ENCODE measurements at places on chromosomes 5 and 9. TPM values are rescaled to one million over a fixed set of nuclear protein-coding genes. Genes with fewer than 3 reads are reported as not detected.

GRCh38 chr9:109568089-109568488, 70.0 kb upstream of the PTPN3 start:
- no peaks in the 10 kb centered on the region for H3K27me3 ChIP-seq
- no peaks in the 10 kb centered on the region for H3K4me1 ChIP-seq
- no peak overlapping the region for H3K4me3 ChIP-seq
- no peak overlapping the region for H3K27ac ChIP-seq
- H3K36me3 ChIP-seq, result no peaks in the 10 kb centered on the region

DNA sequence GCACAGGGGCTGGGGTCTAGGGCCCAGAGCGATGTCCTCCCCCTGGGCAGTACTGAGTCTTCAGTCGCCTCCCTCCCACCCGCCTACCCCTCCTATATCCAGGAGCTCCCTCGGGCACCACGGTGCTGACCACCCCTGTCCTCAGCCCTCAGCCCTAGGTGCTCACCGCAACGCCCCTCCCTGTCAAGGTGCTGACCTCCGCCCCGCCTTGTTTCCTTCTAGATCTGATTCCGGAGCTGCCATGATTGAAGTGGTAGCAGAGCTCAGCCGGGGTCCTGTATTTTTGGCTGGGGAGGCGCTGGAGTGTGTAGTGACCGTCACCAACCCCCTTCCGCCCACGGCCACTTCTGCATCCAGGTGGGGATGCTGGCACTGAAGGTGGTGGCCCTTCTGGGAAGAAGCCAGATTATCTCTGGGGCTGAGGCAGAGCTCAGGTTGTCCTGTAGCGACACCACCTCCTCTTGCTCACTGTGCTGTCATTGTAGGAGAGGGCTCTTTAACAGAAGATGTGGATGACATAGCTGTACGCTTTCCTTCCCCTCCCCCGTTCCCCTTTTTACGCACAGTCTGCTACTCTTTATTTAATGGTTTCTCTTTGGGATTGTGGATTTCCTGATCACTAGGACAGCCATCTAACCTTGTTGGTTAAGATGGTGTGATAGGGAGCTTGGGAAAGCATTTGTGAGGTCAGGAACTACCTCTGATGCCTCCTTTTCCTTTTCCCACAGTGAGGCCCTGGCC, 598 bp downstream of the RGP1 start:
- peak overlapping the region; percentile 80 for H3K4me3 ChIP-seq
- H3K36me3 ChIP-seq, result no peaks in the 10 kb centered on the region
- H3K4me1 ChIP-seq, result peaks cover 22% of the 10 kb centered on the region
- H3K27me3 ChIP-seq, result no peaks in the 10 kb centered on the region

DNA sequence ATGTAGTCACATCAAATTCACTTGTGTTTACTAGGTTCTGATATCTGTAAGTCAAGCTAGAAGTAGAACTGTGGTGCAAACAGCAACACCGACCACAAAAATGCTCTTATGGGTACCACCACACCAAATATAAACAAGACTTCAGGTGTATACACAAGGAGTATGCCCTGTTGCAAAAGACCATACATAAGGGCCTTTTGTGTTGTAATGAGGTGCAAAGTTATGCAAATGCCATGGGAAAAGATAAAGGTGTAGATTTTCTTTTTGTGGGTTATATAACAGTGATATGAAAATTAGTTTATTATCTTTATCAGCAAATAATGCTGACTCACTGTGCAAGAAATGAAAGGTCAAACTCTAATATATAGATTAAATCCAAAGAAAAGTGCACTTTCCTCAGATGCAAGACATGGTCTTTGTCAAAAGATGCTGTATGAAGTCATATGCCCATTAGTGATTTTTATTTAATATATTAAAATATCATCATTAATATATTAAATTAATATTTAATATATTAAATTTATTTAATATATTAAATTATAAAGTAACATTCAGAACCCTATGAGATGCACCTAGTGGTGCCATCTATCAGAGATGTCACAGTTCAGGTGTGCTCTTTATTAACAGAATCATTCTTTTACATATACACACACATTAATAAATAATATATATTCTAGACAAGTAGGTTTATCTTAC, 26.7 kb upstream of the ALDH1A1 start:
- H3K27me3 ChIP-seq, result no peaks in the 10 kb centered on the region
- no peaks in the 10 kb centered on the region for H3K4me1 ChIP-seq
- H3K27ac ChIP-seq, result no peak overlapping the region
- H3K36me3 ChIP-seq, result no peaks in the 10 kb centered on the region

- H3K36me3 ChIP-seq, result no peaks in the 10 kb centered on the region
- no peaks in the 10 kb centered on the region for H3K27me3 ChIP-seq
- H3K27ac ChIP-seq, result no peak overlapping the region
- no peak for DNase-seq
These were observed 77.0 kb upstream of the DAP start for GRCh38 chr5:10838038-10838437.

DNA sequence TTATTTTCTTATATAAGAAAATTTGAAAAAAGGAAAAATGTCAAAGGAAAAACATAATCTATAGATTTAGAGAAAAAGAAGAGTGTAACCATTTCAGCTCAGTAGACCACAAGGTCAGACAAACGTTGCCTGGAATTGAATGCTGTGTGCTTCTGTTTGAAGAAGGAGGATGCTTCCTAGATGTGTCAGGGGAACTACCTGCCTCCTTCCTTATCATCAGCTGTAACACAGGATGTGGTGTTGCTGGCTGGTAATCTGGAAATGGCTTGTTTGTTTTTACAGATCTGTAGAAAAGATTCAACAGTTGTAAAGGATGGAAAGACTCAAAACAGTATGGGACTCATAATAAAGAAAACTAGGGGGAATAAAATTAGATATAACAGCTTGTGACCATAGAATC, 160.7 kb upstream of the MEF2C start:
- H3K4me3 ChIP-seq, result no peak overlapping the region
- no peak for DNase-seq
- H3K27me3 ChIP-seq, result no peaks in the 10 kb centered on the region
- no peaks in the 10 kb centered on the region for H3K36me3 ChIP-seq
- H3K4me1 ChIP-seq, result peaks cover 2% of the 10 kb centered on the region

DNA sequence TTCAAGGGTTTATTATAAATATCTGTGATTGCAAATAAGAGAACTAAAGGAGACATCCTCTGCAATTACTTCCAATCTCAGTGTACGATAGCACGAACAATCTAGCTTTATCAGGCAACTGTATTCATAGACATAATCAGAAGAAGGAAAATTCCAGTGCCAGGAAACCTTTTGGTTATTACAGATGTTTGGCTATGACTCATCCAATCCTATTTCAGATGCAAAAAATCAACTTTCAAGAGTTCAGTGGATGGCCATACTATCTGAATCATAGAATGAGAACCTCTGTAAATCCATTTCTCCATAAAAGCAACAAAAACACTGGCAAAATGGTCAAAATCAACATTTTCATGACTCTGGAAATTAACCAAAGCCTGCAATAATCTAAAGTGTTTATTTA, 37.9 kb downstream of the GAS1 start:
- no peak for DNase-seq
- peaks cover 3% of the 10 kb centered on the region for H3K27me3 ChIP-seq
- no peaks in the 10 kb centered on the region for H3K4me1 ChIP-seq
- H3K36me3 ChIP-seq, result no peaks in the 10 kb centered on the region
- H3K27ac ChIP-seq, result no peak overlapping the region

DNA sequence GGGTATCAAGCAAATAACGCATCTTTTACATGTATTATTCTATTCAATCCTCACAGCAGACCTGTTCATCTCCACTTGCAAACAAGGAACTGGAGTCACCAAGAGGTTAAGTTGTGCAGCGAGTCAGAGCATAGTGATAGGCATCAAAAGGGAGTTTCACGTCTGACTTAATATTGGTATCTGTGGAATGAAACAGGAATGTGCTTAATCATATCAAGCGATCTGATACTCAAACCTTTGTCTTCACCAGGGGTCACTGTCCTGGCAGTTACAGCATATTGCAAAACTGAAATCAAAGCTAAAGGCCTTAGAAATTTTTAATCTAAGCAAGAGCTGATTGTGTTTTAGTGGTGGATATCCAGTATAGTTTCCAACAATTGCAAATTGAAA, 271.6 kb downstream of the PLK2 start:
- DNase-seq, result no peak
- no peaks in the 10 kb centered on the region for H3K4me1 ChIP-seq
- no peaks in the 10 kb centered on the region for H3K27me3 ChIP-seq

DNA sequence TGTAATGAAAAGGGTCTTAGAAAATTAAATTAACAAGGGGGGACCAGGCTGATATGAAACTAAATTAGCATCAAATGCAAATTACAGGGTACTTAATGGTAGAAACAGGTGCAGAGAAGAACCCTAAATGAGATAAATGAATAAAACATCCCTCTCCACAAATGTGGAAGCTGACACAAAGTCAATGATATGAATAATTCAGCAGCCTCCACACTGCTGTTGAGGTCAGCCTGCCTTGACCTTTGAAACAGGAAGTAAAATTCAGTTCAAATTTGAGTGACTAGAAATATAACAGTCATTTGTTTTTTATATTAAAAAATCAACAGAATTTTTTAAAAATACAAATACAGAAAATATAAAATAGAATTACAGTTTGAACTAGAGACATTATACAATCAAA, 40.0 kb downstream of the EBF1 start:
- no peak for DNase-seq
- H3K36me3 ChIP-seq, result no peaks in the 10 kb centered on the region
- H3K27ac ChIP-seq, result no peak overlapping the region
- no peak overlapping the region for H3K4me3 ChIP-seq
- peaks cover 6% of the 10 kb centered on the region for H3K4me1 ChIP-seq

DNA sequence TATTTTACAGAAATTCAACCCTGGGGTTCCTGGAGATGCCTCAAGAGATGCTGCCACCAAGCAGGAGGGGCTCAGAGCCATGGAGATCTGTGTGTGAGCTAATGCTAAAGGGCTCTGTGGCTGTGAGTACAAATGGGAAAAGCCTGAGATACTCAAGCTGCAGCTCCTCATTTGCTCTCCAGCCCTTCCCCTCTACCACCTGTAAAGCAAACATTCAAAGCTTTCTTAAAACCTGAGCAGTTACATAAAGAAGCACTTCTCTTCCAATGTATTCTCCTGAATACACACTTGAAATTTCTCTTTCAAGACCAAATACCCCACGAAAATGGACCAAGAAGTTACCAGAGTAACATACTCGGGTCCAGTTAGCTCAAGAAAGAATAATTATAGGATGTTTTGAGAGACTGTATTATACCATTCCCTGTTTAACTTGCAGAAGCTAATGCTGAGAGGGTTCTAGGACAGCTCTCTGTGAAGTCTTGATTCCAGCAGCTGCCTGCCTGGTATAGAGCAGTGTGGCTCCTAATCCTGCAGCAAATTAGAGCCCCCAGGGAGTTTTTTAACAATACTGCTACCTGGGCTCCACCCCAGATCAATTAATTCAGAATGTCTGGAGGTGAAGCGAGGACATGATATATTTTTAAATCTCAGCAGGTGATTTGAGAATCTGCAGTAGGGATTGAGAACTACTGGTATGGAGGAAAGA, 21.1 kb downstream of the RGS7BP start:
- no peak overlapping the region for H3K4me3 ChIP-seq
- no peak overlapping the region for H3K27ac ChIP-seq
- no peaks in the 10 kb centered on the region for H3K36me3 ChIP-seq
- H3K4me1 ChIP-seq, result peaks cover 3% of the 10 kb centered on the region

DNA sequence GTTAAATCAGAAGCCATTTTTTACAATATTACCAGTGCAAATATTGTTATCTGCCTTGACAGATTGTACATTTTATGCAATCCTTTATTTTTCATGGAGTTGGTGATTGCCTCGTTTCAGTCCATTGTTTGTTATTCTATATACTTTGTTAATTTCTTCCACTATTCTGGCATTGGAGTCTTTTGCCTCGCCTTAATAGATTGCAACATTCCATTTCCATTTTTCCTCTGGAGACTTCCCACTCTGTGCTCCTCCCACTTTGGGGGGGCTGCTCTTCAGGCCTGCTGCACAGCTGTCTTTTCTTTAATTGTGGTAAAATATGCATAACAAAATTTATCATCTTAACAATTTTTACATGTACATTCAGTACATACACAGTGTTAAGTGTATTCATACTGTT, 4.4 kb upstream of the DCAF10 start:
- no peaks in the 10 kb centered on the region for H3K36me3 ChIP-seq
- H3K4me1 ChIP-seq, result peaks cover 9% of the 10 kb centered on the region
- no peak for DNase-seq

- H3K36me3 ChIP-seq, result no peaks in the 10 kb centered on the region
- no peak overlapping the region for H3K27ac ChIP-seq
- H3K4me1 ChIP-seq, result peaks cover 8% of the 10 kb centered on the region
- no peaks in the 10 kb centered on the region for H3K27me3 ChIP-seq
- no peak for DNase-seq
These were observed 60.2 kb downstream of the MLLT3 start for GRCh38 chr9:20562051-20562450.

DNA sequence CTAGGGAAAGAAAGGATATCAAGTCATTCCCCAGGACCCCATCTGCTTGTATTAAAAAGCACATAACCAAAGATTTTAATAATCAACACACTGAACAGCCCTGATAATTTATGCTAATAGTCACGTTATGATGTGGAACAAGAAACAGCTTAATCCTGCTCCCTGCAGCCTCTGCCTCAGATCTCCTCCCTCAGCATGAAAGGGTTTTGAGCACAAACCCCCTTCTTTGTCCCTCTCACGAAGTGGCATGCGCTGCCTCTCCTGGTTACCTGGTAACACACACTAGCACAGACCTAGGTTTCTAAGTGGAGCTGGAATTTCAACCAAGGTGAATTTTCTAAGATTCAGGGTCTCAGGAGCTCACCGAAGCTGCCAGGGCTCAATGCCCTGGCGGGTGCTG, 5.1 kb downstream of the IGFBPL1 start:
- DNase-seq, result no peak
- no peak overlapping the region for H3K4me3 ChIP-seq
- H3K27ac ChIP-seq, result no peak overlapping the region
- no peaks in the 10 kb centered on the region for H3K4me1 ChIP-seq
- no peaks in the 10 kb centered on the region for H3K36me3 ChIP-seq

GRCh38 chr9:111965566-111966019, 69.0 kb downstream of the UGCG start:
- no peak overlapping the region for H3K4me3 ChIP-seq
- H3K27me3 ChIP-seq, result no peaks in the 10 kb centered on the region
- no peaks in the 10 kb centered on the region for H3K36me3 ChIP-seq
- DNase-seq, result no peak
- no peaks in the 10 kb centered on the region for H3K4me1 ChIP-seq
- H3K27ac ChIP-seq, result no peak overlapping the region

CER1 gene
- total RNA-seq, result not detected

WNT8A gene
- total RNA-seq, result not detected

ADAMTS19 gene
- 5.4 TPM for total RNA-seq

SGCD gene
- total RNA-seq, result 10.3 TPM

TRPM3 gene
- 7.6 TPM for total RNA-seq

SLC27A6 gene
- 22.2 TPM for total RNA-seq

C5 gene
- total RNA-seq, result 4.5 TPM

TRUB2 gene
- 19.7 TPM for total RNA-seq

Data from ovary (tissue), 10 donors.